ENCODE measurements at places on chromosomes 2 and 18. TPM values are rescaled to one million over a fixed set of nuclear protein-coding genes. Genes with fewer than 3 reads are reported as not detected.

Gene GRB14
- total RNA-seq: 0.69 TPM

Gene KCNIP3
- total RNA-seq: not detected

Gene SLC8A1
- total RNA-seq: not detected

Gene C2orf15
- total RNA-seq: 2.0 TPM

Gene FASTKD1
- 23.2 TPM for total RNA-seq

Gene TMEM169
- 4.6 TPM for total RNA-seq

Gene THSD7B
- not detected for total RNA-seq

Gene SERPINB12
- total RNA-seq: not detected

Gene PCARE
- not detected for total RNA-seq

Gene ZNF514
- total RNA-seq: 11.4 TPM

Gene SPP2
- total RNA-seq: not detected

Gene EFR3B
- total RNA-seq: 0.10 TPM

Gene OSR1
- total RNA-seq: not detected

All from CD4-positive, CD25-positive, alpha-beta regulatory T cell (primary cell).